ENCODE measurements at places on chromosomes 1 and 21.

- peak; percentile 61 for DNase-seq
Measured at GRCh38 chr1:156623946-156624813, 5.0 kb downstream of the HAPLN2 start.

GRCh38 chr1:2074944-2075740, 24.9 kb downstream of the PRKCZ start:
- no peak for DNase-seq

- no peak for DNase-seq
Measured at GRCh38 chr1:67274623-67275325, 32.9 kb upstream of the IL12RB2 start.

- no peak for DNase-seq
Measured at GRCh38 chr1:40768146-40768990, 15.2 kb upstream of the KCNQ4 start.

- no peak for DNase-seq
Measured at GRCh38 chr1:47161298-47162040, 24.2 kb downstream of the CYP4A22 start.

GRCh38 chr1:43177691-43178090, 5.6 kb downstream of the CFAP57 start:
- DNase-seq, result no peak

DNA sequence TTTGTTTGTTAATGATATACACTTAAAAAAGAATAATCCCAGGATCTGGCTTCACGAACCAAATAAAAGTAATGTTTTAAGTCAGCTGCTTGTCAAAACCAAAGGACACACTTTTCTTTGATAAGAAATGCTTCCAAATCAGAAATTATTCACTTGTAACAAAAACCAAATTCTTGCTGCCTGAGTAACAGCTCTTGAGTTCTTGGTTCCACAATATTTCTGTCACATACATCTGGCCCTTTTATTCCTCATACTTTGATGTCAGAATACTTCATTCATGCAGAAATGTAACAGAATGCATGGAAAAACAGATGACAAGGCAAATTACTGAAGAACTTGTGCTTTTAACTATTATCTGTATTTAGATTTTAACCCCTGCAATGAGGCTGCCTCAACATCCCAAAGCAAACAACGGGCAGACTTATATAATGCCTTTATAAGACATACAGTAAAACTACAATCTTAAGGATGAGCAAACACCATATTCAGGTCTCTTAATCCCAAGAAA, 1.5 kb downstream of the VAMP4 start:
- no peak for DNase-seq

- no peak for DNase-seq
Measured at GRCh38 chr1:117654493-117655219, 48.8 kb downstream of the TENT5C start.

DNA sequence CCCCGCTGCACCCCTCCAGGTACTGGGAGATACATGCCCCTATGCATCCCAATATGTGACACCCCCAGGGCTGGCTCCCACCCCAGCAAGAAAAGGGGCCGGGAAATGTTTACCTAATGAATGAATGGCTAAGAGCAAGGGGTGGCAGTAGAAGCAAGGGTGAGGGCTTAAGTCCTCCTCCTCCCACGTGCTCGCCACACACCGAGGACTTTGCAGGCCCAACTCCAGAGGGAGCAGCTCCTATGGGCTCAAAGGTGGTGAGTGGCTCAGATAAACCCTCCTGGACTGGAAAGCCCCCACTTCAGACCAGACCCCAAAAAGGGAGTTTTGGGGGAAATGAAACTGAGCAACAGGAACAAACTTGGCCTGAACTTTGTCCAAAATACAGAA, 11.4 kb downstream of the SLC45A3 start:
- no peak for DNase-seq

GRCh38 chr1:231020139-231020601, 19.9 kb downstream of the FAM89A start:
- DNase-seq, result no peak

DNA sequence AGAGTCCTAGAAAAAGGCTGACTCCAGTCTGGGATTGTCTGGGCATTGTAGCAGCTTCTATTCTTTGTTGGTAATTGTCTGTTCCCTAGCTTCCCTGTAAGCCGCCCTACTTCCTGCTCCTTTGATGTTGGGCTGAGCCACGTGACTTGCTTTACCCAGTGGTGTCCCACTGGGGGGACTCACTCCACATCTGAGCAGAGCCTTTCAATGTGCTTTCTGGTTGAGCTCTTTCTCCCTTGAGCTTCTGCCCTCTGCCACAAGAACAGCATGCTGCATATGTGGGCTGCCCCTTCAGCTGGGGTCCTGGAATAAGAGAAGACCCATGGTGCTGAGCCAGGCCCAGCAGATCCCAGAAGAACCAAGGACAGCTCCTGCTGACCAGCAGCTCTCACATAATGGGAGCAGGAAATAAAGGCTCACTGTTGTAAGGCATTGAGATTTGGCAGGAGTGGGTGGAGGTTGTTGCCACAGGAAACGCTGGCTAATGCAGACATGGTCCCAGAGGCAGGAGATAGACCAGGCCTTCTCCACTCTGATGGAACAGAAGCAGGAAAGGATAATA, 276.3 kb upstream of the GJB5 start:
- no peak for DNase-seq

- DNase-seq, result peak; percentile 65
Measured at GRCh38 chr1:7299329-7299799, 471.7 kb upstream of the VAMP3 start.

DNA sequence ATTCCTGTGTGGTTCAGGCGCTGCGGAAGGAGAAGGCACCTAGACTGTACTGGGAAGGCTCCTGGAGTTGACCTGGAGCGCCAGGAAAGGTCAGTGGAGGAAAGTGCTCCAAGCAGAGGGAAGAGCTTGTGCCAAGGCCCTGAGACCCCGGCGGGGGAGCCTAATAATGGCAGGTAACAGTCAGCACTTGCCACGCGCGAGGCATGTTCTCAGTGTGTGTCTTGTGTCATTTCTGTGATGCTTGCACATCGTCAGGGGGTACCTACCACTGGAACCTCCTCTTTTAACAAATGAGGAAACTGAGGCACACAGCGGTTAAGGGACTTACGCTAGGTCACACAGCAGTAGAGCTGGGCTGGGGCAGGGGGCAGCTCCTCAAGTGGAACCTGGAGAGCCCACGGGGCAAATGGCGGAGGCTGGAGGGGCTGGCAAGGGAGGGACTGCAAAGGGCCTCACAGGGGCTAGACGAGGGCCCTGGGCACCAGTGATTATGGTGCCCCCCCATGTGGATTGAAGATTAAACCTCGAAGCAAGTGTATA, 976 bp upstream of the BMP8B start:
- no peak for DNase-seq

DNA sequence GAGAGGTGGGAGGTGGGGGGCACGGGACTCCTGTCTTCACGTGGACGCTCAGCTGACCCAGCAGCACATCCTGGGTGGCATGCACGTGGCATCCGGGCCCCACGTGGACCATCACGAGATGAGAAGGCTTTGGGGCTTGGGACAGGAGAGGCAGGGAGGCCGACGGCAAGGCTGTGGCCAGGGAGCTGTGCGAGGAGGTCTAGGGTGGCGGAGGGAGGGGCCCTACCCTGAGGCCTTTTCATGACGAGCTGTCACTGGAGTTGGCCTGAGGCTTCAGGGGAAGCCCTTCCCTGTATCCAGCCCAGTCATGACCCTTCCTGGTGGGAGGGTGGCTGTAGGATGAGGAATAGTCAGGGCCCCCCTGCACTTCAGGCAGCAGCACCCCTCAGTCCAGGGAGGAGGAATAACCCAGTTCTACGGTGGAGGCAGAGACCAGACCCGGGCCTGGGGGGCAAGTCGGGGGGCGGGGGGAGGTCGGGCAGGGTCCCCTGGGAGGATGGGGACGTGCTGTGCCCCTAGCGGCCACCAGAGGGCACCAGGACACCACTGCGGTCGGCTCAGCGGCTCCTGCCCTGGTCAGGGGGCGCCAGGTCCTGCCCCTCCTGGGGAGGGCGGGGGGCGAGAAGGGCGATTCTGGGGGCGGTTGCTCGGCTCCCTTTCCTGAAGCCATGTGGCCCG, 2.0 kb upstream of the PERM1 start:
- no peak for DNase-seq

GRCh38 chr1:172425339-172425738, 4.9 kb downstream of the C1orf105 start:
- no peak for DNase-seq

DNA sequence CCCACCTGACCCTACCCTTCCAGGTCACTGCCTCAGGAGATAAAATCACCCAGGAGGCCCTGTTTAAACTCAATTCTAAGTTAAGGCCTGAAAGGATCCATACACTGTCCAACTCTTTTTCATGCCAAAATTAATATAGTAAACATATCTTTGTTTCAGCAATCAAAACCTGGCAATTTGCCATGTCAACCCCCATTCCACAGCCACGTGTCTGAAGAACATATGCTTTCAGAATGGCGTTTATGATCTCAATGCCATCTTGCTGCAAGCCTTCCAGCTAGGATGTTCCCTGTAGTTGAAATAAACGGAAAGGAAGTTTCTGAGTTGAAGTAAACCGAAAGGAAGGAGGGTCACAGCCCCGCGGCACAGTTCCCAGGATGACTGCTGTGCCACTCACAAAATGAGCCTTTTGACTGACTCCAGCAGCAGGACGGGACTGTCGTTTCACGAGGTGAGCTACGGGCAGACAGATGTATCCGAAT, 472.0 kb downstream of the SMYD3 start:
- no peak for DNase-seq

DNA sequence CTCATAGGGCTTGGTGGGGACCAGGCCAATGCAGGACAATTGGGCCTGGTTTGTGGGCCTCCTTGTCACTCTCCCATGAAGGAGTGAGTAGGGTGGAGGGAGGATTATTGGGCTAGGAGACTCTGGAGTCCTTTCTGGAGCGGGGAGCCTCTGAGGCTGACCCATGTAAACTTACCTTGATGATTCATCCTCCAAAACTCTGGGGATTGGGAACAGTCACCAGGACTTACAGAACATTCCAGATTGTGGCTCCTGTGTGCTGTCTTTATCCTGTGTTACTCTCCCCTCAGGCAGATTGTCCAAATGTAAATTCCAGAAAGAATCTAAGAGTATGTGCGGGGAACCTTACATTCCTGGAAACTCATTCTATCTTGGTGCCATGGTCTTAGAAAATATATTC, 197.6 kb downstream of the CAMTA1 start:
- DNase-seq, result no peak

DNA sequence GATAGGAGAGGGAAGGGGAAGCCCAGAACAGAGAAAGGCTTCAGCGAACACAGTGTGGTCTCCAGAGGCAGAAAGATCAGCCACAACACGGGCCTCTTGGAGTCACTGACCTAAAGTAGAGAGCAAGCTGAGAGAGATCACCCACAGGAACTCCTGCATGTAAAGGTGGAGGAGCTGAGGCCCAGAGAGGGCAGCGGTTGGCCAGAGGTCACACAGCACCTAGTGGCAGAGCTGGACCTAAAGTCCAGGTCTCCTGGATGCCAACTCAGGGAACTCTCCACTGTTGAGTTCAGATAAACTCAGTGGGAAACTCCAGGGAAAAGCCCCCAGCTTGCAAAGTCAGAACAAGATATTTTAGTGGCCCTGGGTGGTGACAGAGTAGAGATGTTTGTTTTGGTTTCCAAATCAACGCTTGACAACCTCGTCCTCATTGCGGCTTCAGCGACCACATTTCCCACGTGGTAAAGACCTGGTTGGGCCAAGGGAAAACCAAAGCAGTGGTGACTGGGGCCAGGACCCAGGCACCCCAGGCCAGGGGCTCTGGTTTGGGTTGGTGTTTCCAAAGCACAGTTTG, 4.6 kb downstream of the IFFO2 start:
- DNase-seq, result no peak

DNA sequence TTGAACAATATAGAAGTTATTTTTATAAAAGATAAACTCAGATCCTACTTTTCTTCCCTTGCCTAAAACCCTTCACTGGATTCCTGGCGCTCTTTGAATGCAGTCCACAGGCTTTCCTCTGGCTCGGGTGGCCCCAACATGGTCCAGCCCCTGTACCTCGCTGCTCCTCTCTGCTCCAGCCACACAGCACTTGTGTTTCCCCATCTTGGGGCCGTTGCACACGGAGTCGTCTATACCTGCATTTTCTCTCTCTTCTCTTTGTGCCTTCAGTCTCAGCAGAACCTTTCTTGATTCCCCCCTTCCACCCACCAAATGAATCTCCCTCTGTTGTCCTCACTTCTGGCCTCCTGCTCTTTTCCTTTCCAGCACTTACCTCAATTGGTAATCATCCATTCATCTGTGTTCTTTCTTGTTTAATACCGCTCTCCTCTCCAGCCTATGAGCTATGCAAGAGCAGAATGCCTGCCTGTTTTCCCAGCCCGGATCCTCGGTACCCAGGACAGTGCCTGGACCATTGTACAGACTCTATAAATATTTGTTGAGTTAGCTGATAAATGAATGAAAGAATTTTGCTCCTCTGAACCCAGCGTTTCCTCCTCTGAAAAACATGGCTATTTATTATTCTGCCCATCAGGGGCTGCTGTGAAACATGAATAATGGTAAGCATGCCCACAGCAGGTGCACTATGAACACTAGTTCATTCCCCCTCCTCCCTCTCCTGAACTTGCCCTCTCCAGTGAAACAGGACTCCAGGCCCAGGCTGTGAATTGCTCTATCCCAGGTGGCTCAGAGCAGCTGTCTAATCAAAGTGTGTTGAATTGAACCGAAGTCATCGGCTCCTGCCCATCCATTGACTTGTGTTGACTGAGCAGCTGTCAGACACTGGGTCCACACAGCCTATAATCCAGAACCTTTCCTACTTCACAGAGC, 266.9 kb downstream of the PTPRU start:
- DNase-seq, result no peak

DNA sequence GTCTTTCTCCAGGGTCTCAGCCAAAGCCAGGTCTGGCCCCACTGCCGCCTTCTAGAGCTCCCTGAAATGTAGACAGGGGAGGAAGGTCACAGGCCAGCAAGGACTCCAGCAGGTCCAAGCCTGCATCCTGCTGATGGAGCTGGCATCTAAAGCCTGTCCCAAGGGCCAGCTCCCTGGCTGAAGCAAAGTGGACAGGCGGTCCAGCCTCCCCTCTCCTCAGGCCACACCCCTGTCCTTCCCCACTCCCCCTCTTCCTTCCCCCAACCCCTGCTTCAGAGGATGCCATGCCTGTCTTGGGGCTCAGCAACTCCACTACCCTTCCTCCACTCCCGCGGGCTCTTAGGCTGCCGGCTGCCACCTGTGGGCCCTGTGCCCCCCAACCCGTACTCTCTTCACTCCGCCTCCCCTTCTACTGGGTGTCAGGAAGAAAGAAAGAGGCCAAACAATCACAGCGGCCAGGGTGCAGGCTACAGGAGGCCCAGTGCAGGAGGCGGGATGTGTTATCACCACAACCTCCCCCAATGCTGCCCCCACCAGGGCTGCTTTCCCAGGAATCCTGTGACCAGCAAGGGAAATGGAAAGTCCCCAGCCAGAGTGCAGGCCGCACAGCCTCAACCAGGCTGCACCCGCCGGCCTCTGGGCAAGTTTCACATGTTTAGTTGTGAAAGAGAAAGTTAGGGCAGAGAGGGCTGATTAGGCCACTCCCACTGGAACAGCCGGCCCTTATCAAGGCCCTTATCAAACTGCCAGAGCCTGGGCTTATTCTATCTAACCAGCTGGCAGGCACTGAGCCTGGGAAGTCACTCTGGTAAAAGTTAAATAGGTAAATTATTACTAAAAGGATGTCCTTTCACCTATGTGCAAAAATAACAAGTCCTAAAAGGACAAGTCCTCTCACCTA, 34.1 kb downstream of the ACOT7 start:
- peak; percentile 48 for DNase-seq

GRCh38 chr21:38561205-38561604, 62.9 kb upstream of the ERG start:
- DNase-seq, result no peak

- DNase-seq, result no peak
Measured at GRCh38 chr1:66537718-66538117, 3.8 kb downstream of the SGIP1 start.

- DNase-seq, result no peak
Measured at GRCh38 chr1:47752559-47752958, 244.6 kb downstream of the TRABD2B start.

All from A549 (cell line).